HT1080 (cell line): ENCODE measurements at places on chromosomes 3 and 15.
A peak's percentile ranks its signal among the peaks of the same experiment; 100 is the strongest.

DNA sequence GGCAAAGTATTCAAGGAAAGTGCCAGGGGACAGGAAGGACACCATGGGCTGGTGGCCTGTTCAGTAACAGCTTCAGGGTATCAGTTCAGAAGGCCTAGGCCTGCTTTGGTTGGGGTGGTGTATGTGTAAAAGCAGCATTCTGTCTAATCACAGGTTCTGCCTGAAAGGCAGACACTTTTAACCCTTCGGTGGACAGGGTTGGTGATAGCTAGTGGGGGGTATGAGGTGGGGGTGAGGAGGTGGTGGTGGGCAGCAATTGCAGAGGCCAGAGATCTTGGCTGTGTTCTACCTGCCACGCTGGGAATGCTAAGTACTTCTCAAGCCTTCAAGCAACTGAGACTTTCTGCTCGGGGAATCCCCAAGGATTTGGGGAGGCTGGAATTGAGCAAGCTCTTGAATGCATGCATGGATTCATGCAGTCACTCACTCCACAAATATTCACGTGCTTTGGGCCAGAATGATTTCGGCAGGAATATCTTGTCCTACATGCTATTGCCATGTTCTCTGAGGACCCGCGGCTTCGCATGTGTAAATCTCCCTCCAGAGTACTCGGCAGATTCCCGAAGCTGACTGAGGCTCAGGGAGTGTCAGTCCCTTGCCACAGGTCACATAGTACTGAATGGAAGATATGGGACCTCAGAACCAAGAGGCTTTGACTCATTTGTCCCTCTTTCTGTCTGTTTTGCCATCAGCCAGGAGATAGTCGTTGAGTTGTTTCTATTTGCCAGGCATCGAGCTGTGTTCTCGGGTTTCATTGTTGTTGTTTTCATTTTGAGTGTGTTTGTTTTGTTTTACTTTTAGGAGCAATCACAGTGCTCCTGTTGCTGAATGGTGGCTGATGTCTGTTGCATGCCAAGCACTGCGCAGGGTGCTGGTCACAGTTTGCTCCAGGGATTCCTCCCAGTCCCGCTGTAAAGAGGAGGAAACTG, 65.5 kb downstream of the SMAD3 start:
- DNase-seq: no peak

GRCh38 chr3:7188551-7188950, 327.6 kb downstream of the GRM7 start:
- DNase-seq: peak; percentile 29

DNA sequence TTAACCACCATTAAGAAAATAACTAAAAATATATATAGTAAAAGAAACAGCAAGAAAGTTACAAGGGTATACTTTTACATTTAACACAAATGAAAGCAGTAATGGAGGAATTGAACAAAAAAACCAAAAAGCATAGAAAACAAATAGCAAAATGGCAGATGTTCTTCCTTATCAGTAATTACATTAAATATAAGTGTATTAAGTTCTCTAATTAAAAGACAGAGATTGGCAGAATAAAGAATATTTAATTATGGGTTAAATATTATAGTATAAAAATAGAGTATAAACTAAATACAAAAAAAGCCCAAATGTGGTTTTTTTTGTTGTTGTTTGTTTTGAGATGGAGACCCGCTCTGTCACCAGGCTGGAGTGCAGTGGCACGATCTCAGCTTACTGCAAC, 20.5 kb downstream of the EHHADH start:
- DNase-seq: no peak

GRCh38 chr15:74222240-74223119, 13.6 kb upstream of the CCDC33 start:
- no peak for DNase-seq

DNA sequence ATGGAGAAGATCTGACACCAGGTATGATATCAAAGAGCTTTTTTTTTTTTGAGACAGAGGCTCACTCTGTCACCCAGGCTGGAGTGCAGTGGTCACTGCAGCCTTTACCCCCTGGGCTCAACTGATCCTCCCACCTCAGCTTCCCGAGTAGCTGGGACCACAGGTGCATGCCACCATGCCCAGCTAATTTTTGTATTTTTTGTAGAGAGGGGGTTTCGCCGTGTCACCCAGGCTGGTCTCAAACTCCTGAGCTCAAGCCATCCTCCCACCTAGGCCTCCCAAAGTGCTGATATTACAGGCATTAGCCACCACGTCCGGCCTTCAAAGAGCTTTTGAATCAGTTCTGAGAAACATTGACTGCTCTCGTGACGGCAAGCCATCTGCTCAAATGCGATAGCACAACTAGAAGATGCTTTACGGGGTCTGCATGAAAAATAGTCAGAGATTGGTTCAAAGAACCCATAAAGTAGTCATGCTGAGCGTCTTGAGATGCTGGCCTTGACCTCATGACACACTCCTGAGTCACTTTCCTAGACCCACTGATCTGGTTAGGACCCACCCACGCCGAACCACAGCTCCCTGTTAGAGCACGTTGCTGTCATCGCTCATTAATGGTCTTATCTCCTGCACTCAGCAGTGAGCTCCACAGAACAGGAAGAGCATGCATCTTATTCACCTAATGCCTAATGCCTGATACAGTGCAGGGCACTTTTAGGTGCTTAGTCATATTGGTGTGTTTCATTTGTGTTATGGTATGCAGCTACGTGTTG, 57.0 kb upstream of the NR2F2 start:
- DNase-seq: peak; percentile 100

GRCh38 chr15:29638781-29639180, 183.5 kb downstream of the TJP1 start:
- peak; percentile 63 for DNase-seq
